ENCODE measurements at places on chromosomes 2 and 18.

DNA sequence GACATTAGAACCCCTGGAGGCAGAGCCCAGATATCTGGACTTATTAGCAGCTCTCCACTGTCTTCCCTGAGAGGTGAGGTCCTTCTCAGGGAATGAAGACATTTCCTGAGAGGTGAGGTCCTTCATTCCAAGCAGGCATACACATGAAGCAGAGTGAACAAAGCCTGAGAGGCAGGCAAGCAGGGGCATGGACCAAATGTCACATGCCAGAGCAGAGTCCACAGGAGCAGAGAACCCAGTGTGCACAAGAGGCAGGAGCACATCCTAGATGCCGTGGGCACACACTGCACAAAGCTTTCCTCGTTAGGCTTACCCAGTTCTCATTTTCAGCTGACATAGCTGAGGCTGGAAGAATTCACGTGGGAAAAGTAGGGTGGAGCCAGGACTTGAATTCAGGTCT, 759.9 kb upstream of the HS6ST1 start:
- DNase-seq: no peak

DNA sequence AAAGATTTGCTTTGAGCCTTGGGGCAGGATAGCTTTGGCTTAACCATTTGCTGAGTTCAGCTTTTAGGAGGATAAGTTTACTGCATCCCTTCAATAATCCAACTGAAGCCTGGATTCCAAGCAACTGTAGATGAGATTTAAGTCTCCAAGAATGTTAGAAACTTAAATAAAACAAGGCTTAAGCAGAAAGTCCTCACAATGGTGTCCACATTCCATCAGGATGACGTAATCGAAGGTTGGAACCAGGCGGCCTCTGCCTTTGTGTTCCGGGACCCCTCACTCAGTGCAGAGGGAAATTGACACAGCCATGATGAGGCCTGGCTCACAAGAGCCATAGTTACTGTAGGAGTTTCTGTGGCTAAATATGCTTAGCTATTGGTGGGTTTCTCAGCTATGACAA, 260.4 kb downstream of the LPIN1 start:
- DNase-seq: no peak

- DNase-seq: peak; percentile 95
Observed at GRCh38 chr18:24138789-24139616, at the start of gene CABYR. TSS of gene CABYR (plus strand) at chr18:24139062. CDS start at chr18:24143115, 4,053 bp downstream.

- no peak for DNase-seq
Observed at GRCh38 chr2:25639131-25639530, 34.2 kb downstream of the DTNB start.

DNA sequence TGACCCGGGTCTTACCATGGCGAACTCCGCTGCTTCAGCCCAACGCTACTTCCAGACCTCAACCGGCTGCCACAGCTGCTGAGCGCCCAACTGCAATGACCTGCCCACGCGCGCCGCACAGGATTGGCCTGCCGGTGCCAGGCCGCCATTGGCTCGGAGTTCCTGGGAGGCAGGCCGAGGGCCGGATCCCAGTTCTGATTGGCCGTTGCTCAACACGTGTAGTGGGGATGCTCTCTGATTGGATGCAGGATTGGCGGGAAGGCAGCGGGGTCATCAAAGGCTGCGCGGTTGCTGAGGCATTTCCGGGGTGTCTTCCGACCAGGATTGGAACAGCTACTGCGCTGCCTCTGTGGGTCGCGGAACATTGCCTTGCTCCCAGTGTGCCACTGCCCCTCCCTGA, at the start of gene TUBA3E:
Gene TUBA3E, minus strand, starts transcription at position 97 of the 400 bp plus-strand sequence. Its CDS starts 79 bp downstream, at position 18.
- DNase-seq: no peak

- no peak for DNase-seq
Observed at GRCh38 chr2:99819766-99820165, 322.6 kb downstream of the AFF3 start.

Measured in GM03348 (cell line).